ENCODE measurements at places on chromosomes 12 and 14. TPM values are rescaled to one million over a fixed set of nuclear protein-coding genes. Genes with fewer than 3 reads are reported as not detected.

Gene POLR3B
- 6.6 TPM for total RNA-seq

Gene LAG3
- total RNA-seq = 1.8 TPM

Gene PLA2G1B
- not detected for total RNA-seq

Gene CD69
- total RNA-seq = 3.2 TPM

Gene ABHD12B
- 14.2 TPM for total RNA-seq

Gene SLC38A1
- total RNA-seq = 116 TPM

Gene TCL1B
- total RNA-seq = not detected

Gene TEX22
- total RNA-seq = 0.95 TPM

Gene CLEC4C
- total RNA-seq = not detected

Gene FRMD6
- total RNA-seq = 4.2 TPM

Gene ZDHHC22
- total RNA-seq = not detected

GRCh38 chr12:79563021-79563740 is 127.6 kb downstream of the PAWR start:
- DNase-seq = no peak

DNA sequence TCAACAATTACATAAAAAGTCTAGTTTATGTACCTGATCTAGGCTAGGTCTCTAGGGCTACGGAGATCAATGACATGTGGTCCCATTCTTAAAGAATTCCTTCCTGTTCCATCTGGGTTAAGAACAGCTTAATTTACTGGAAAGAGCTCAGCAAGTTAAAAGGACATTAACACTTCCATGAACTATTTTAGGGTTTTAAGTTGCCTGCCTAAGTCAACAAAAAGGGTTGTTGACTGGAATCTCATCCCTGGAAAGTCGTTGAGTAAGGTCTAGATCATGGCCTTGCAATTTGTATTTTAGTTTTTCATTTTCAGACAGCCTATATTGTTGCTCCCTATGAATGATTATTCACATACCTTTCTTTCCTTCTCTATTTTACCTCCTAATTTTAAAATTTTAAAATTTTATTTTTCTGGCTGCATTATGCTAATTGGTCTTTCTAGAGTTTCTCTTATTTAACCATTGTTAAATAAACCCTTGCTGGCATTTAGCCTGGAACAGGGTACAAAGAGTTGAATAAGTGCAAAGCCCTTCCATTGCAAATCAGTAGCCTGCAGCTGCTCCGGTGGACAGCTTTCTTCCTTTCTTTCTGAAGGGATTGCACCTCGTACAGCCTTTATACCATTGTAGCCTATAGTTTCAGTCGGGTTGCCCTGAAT is 66.3 kb downstream of the VRK1 start:
- no peak for DNase-seq

- no peak for DNase-seq
Observed at GRCh38 chr12:10559244-10559643, 53.6 kb downstream of the EIF2S3B start.

DNA sequence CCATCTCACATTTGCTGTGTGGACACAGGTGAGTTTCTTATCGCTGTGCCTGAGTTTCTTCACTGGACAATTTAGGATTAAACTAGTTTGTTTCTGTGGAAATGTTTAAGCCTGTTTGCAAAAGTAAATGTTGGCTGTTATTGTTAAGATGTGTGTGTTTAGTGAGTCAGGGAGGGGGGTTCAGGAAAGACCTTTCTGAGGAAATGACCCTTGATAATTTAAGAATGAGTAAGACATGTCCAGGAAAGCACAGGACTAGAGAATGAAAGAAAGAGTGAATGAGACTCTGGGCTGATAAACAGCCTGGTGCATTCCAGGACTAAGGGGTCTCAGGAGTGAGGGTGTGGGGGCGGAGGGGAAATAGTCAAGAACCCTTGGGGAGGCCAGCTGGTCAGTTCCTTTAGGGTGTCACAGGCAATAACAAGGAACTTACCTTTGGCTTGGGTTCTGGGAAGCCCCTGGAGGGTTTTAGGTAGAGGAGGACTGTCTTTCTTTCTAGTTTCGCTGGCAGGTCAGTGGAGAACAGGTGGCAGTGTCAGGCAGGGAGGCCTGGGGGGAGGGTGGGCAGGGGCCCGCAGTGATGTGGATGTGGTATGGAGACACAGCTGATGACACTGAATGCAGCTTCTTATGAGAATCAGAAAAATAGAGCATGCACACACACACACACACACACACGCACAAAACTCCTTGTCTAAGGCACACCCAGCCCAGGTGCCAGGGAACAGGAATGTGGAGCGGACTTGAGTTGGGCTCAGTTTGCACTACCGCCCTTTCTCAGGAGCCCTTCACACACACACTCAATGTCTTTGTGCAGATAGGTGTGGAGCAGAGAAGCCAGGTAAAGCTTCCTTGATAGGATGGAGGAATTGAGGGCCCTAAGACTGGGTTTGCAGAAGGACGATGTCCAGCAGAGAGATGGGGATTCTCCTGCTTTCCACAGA is 1005.5 kb downstream of the VRK1 start:
- DNase-seq = no peak

GRCh38 chr14:94143239-94143638 is 13.8 kb upstream of the IFI27L2 start:
- no peak for DNase-seq

GRCh38 chr14:105272623-105273022 is 24.3 kb downstream of the BTBD6 start:
- peak; percentile 30 for DNase-seq

DNA sequence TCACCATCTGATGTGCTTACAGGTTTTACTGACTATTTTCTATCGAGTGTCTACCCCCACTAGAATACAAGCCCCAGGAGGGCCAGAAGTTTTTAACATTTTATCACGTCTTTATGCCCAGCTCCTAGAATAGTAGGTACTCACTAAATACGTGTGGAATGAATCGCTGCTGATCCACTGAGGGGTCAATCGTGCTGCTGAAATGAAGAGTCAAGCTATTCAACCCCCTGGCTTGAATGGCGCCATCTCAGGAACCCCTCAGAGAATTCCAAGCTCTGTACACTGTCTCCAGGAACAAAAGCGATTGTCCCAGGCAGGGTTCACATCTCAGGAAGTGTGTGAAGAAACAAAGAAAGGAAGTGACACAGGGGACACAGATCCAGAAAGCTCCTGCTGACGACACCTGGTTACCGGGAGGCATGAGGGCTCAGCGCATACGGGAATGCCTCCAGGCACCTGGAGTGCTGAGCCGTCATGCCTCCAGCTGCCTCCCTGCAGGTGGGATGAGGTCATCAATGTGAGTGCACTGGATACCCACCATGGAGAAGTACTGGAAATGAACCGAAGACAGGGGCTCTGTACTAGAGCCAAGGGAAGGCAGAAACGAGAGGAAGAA is 45.6 kb downstream of the PITPNM2 start:
- DNase-seq = no peak

- no peak for DNase-seq
Observed at GRCh38 chr12:42981379-42981778, 391.8 kb upstream of the PRICKLE1 start.

- no peak for DNase-seq
Observed at GRCh38 chr14:58718226-58719205, 80.8 kb downstream of the DACT1 start.

GRCh38 chr12:42892702-42893551 is 303.4 kb upstream of the PRICKLE1 start:
- DNase-seq = no peak

GRCh38 chr12:131987552-131987951 is 37.8 kb downstream of the EP400 start:
- DNase-seq = no peak

- no peak for DNase-seq
Observed at GRCh38 chr14:82779301-82779700, 1245.6 kb upstream of the SEL1L start.

- peak; percentile 82 for DNase-seq
Observed at GRCh38 chr14:105061428-105062047, 3.7 kb downstream of the GPR132 start.

DNA sequence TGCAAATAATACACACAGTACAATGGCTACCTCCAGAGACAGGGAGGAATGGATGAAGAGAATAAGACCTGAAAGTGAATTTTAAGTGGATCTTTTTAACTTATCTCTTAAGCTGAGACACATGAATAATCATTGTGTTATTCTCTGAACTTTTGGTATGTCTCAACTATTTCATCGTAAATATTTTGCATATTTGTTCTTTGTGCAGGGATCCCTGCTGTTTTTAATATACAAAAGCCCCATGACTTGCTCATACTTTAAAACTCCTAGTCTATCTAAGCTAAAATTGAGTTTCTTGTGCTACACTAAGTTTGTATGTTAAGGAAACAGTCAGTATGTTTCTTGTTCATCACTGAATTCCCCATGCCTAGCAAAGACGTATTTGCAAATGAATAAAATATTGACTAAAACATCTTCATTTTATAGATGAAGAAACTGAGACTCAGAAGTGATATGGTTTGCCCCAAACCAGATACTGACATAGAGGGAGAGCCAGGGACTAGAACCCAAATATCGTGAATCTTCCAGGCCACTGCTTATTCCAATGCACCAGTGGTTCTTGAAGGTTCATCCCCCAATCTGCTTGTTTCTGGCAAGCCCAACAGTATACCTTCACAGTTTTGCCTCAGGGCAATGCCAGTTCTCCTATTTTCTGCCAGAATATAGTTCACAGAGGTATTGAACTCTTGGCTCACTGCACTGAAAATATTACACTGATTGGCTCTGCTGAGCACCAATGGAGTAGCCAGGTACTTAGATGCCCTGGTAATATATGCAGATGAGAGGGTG is 356.9 kb downstream of the MED13L start:
- DNase-seq = no peak

DNA sequence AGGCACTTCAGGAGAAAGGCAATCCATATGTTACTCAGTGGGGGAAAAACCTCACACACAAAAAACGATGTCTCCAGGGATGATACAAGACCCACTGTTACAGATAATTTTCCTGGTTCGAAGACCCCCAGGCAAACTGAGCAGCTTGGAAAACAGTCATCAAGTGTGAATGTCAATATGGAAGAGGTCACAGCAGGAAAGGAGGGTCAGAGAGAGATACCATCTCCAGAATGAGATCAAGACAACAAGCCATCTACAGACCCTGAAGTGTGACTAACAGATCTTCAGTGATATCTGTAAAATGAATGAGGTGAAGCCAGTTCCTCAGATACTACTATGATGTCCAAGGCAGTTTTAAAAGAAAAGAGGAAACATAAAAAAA is 28.6 kb downstream of the GNS start:
- no peak for DNase-seq

- DNase-seq = peak; percentile 23
Observed at GRCh38 chr14:38210587-38211216, 3.0 kb downstream of the SSTR1 start.

GRCh38 chr12:46296822-46297221 is 28.0 kb upstream of the SLC38A1 start:
- DNase-seq = no peak

DNA sequence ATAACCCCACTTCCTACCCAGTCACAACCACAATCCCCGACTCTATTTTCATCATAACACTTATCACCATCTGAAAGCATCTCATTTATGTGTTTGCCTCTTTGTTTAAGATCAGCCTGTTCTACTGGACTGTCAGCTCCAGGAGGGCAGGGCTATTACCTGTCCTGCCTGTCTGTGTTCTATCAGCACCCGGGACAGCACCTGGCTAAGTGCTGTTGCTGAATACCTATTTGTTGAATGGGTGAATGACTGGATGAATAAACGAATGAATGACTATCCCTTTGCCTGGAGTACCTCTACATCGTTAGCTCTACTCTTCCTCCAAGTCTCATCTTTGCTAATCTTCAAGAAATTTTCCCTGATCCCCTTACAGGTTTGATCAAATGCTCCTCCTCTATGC is 69.0 kb downstream of the WSCD2 start:
- no peak for DNase-seq

DNA sequence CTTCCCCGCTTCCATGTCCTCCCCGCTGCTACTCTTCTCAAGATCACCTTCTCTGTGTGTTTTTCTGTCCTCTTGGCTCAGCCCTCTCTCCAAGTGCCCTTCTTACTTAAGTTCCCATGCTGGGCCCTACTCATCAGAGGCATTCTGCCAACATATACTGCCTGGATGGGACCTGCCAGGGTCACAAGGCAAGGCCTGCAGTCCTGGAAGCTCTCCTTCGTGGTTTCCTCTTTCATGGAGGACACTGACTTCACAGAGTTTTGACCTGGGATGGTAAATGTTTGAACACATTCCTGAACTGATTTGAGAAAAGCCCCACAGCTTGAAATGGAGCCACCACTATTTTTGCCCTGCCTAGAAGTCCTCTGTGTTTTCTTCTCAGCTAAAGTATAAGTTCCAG is 140.9 kb downstream of the TMEM30B start:
- no peak for DNase-seq

DNA sequence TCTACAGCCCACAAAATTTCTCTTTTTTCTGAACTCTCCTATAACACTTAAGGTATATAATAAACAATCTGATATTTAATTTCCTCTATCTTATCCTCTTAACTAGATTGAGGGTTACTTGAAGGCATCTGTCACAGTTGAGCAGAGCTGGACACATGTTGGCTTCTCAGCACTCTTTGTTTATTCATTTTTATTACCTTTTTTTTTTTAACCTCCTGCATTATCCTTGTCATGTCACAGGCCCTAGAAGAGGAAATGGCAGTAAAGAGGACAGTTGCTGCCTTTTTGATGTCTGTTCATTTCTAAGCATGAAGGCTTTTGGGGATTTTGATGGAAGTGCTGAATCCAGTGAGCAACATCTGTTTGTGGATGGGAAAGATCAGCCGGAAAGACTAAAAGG is 32.5 kb upstream of the EVL start:
- DNase-seq = no peak

- peak; percentile 36 for DNase-seq
Observed at GRCh38 chr14:100860556-100861187, 34.8 kb downstream of the MEG3 start.

DNA sequence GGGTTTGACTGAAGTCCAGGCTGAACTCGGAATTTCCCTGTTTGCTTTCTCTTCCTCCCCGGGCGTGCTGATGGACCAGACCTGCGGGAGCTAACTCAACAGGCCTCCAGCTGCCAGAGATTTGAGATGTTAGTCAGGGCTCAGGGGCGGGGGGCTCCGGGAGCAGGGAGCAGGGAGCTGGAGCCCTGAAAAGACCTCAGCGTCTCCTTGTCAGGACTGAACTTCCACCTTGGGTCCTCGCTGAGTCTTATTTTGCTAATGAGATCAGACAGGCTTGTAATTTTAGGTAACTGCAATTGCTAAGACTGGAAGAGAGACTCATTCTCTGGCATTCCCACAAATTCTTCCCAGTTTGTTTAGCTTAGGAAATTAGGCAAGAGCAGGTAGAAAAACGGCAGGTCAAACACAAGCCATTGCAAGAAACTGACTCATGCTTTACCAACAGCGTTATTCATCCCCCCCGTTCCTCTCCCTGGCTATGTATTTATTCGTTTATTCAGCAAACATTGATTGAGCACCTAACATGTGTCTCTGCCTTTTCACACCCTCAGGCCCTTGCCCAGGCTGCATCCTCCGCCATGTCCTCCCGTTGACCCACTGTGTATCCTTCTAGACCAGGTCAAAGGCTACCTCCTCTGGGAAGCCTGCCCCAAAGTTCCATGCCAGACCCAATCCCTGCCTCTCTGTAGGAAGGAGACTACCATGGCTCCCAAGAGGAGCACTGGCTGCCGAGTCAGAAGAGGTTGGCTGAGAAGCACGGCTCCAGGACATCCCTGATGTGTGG is 80.4 kb upstream of the DIO3 start:
- DNase-seq = no peak

Measured in mucosa of descending colon (tissue), 3 donors.